HS-27A (cell line): ENCODE measurements at places on chromosomes 4 and X.
A peak's percentile ranks its signal among the peaks of the same experiment; 100 is the strongest.

DNA sequence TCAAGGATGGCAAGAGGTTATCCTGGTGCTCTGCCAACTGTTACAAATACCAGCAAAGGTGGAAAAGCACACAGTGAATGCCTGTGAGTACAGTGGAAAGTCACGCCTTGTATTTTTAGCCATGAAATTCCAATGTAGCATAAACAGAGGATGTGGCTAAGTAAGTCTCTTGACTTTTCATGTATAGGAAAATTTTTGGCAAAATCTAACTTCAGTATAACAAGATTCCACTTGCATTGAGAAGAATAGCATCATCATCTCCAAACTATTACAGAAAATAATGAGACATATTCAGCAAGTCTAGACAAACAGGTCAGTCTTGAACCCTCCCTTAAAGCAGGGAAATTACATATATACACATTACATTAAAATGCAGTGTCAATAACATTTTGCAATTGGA is 7.9 kb downstream of the SLC10A6 start:
- no peak for DNase-seq

- DNase-seq, result peak; percentile 47
Observed at GRCh38 chr4:143586080-143586479, 72.6 kb downstream of the SMARCA5 start.

DNA sequence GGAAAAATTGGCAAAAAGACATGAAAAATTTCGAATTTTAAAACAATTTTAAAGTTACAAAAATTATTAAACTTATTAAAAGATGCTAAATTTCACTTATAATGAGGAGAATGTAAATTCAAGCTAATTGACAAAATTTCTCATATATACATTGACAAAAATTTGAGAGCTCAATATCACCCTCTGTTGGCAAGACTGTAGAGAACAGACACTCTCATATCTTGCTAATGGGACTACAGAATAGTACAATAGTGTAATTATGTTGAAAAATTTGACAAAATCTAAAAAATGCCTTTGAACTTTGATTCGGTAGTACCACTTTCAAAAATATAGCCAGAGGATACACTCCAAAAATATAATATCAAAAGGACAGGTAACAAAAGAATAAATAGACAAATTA is 29.8 kb downstream of the DCAF8L2 start:
- no peak for DNase-seq

GRCh38 chrX:96692454-96692853 is 7.8 kb downstream of the DIAPH2 start:
- no peak for DNase-seq

GRCh38 chrX:63754136-63754859 is 30.7 kb downstream of the ARHGEF9 start:
- no peak for DNase-seq

GRCh38 chr4:7978489-7978888 is 38.8 kb upstream of the AFAP1 start:
- DNase-seq, result no peak

DNA sequence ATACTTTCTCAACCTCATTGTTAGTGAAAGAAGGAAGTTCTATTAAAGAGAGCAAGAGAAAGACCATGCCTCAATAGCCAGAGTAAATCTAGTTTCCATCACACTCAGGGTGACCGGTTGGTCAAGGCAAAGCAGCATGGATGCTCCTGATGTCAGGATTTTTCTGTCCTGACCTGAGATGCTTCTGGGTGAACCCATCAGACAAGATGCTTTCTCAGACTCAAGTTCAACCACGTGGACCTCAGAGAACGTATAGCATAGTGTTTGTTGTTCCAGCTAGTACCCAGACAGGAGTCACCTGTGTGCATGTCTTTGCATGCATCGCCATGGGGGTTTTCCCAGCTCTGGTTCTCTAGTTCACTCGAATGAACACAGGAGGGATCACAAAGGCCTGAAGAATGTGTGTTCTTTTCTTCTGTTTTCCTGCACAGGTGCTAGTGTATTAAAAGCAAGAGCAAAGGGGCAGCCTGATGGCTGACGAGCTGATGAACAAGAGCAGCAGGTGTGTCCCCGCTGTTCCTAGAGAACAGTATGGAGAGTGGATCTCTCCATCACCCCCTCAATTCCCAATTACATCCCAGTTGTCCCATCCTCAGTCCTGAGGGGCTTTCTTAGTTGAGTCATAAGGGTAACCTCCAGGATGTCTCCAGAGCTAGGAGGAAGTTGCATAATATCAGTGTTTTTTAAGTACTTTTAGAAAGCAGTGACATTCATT is 110.5 kb upstream of the ENPP6 start:
- no peak for DNase-seq

- no peak for DNase-seq
Observed at GRCh38 chrX:18722500-18723071, 15.1 kb downstream of the PPEF1 start.

DNA sequence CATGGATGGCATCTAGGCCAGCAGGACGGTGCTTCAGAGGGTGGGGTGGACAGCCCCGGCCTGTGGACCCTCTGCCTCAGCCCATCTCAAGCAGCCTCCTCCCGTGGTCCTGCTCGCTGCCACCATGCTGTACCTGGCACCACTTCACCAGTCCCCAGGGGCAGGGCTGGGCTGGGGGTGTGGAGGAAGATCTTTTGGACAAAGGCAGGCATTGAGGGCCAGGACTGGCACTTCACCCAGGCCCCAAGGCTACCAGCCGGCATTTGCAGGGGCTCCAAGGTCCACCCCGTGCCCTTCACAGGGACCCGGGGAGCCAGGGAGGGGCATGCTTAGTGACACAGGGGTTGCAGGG is 713 bp downstream of the PLXNB3 start:
- DNase-seq, result no peak

- DNase-seq, result no peak
Observed at GRCh38 chr4:147303174-147303872, 177.6 kb upstream of the EDNRA start.

DNA sequence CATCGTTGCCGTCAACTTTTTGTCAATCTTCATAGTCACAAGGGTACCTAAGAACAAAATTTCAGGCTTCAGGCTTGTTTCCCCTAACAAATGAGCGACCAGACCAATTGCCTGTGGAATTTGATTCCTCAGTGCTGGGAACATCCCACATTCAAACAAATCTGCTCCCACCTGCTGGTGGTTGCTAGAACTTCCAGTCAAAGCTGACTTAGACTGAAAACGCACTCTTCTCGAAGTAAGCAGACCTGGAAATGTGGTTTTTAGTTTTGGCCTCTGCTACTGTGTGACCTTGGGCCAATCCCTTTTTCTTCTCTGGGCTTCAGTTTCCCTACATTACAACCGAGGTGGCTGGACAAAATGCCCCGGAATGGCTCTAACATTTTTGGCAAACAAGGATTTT is 1.8 kb upstream of the GABRQ start:
- DNase-seq, result peak; percentile 11

GRCh38 chr4:172962564-172963353 is 205.9 kb upstream of the GALNT7 start:
- DNase-seq, result peak; percentile 8

- DNase-seq, result no peak
Observed at GRCh38 chr4:188942606-188943005, 803.4 kb downstream of the TRIML1 start.

GRCh38 chrX:48648336-48648751 is 35.3 kb upstream of the WAS start:
- no peak for DNase-seq

DNA sequence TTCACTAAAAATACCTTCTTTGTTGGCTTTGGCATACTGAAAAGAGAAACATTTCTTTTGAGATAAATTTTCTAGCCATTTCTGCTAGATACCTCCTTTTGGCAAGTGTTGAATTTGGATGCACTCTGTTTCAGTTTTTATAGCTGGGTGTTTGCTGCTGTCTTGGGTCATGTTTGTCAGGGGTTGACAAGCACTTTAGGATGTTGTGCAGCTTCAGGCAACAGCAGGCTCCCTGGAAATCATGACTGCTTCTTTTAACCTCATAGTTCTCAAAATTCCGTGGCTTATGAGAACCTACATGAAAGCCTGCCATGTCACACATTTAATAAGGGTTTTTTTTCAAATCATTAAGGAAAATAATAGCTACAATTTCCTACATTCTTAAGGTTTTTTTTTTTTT is 36.7 kb downstream of the CCSER1 start:
- DNase-seq, result no peak

DNA sequence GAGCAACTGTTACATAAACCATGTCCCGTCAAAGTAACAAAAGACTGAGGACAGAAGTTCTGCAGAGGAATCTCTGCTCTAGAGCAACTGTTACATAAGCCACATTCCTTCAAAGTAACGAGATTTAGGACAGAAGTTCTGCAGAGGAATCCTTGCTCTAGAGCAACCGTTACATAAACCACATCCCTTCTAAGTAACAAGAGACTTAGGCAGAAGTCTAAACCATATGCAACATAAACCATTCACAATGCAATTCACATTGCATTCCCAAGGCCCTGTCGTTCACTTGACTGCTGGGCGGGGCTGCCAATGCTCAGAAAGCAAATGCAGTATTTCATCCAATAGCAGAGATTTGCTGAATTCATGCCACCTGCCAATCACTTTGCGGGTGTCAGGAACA is 124.4 kb upstream of the PUDP start:
- DNase-seq, result no peak

DNA sequence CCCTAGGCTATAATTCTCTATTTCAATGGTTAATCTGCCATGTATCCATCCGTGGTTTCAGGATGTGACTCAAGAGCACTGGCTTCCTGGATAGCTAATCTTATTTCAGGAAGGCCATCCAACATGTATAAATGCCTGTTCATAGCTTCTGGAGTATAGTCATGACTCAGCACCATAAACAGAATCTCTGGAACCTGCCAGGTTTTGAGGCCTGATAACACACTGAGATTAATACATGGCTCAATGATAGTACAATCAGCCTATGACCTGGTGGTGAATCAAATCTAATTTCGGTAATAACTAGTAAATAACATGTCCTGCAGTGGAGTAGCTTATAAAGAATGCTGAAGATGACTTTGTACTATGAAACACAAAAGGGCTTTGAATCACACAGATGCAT is 5.7 kb upstream of the IL13RA2 start:
- no peak for DNase-seq

- DNase-seq, result no peak
Observed at GRCh38 chr4:131002132-131002531, 1906.2 kb downstream of the C4orf33 start.

- no peak for DNase-seq
Observed at GRCh38 chr4:104756837-104757236, 262.1 kb upstream of the CXXC4 start.

DNA sequence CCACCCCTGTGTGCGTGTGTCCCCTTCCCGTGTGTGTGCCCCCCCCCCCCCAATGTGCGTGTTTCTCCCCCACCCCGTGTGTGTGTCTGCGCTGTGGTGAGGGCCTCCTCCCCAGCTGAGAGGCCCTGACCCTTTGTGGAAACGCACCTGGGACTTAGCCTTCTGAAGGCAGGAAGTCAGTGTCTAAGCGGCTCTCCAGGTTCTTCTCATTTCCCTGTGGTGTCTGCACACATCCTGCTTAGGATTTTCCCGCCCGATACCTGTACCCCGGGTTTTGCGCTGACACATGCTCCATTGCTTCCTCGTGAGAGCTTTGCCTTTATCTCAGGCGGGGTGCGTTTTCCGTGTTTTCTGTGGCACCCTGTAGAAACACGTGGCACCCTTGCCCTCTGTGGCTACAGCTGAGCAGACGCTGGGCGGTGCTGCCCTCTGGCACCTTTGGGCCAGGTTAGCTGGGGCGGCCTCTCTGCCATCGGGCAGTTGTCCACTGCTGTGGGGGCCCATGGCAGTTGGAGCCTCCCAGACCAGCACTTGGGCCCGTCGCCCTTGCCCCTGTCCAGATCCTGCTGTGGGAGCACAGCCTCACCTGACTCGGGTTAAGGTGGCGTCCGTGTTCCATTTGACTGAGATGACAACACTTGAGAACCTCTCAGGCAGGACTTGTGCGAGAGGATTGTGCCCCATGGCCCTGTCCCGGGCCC is 26.3 kb downstream of the MAEA start:
- no peak for DNase-seq

DNA sequence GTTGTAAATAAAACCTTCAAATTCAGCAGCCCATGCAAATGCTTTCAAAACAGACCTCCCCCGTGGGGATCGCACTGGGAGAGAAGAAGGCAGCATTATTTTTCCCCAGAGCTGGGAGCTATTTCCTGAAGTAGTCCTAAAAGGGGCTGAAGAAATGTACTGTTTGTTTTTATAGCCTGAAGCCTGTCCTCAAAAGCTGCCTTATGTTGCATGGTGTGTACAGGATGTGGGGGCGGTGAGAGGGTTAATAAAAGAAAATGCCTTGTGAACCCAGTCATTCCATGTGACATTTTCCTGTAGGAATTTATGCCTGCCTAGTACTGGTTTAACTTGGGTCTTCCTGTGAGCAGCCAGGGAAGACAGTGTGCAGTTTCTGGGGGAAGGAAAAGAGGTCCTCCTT is 144.1 kb downstream of the SOWAHB start:
- peak; percentile 78 for DNase-seq
